Memory B cell (primary cell): ENCODE measurements at places on chromosomes 1 and 21.

DNA sequence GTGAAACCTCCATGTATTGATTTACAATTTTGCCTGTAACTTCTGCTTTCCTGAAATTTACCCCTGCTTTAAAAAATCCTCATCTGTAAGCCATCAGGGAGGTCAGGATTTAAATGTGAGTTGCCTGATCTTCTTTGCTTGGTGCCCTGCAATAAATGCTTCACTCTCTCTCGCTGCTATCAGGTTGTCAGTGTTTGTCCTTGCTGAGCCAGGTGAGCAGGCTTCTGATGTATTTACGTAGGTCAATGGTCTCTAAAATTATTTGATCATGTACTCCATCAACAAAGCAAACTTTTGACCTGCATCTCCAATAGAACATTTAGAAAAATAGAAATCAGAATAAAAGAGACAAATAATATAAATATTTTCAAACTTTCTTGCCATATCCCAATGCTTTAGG is 453.4 kb downstream of the DPYD start:
- no peaks in the 10 kb centered on the region for H3K27me3 ChIP-seq
- H3K27ac ChIP-seq, result no peak overlapping the region
- no peak for DNase-seq
- no peak overlapping the region for H3K4me3 ChIP-seq

DNA sequence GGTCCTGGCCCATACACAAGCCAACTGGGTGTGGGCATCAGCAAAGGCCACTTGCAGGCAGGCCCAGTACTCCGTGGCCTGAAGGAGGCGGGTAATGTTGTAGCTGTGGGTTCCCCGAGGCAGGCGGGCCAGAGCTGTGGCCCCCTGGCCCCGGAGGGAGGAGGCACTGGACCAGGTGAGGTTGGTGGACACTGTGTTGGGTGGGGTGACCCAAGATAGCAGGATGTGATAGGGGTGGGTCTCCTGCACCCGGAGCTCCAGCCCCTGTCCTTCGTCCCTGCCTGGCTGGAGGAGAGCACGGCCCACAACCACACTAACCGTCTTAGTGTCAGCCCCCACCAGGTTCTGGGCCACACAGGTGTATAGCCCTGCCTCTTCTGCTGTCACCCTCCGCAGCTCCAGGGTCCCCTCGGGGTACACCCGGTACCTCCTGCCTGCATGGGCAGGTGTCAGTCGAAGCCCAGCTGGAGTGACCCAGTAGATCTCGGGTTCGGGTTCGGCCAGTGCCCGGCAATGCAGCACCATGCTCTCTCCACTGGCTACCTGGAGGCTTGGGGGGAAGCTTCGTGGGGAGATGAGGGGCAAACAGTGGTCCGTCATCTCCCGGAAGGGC is 67.3 kb downstream of the LRRN2 start:
- no peaks in the 10 kb centered on the region for H3K4me1 ChIP-seq
- no peaks in the 10 kb centered on the region for H3K36me3 ChIP-seq
- H3K4me3 ChIP-seq, result no peak overlapping the region
- no peak overlapping the region for H3K27ac ChIP-seq
- H3K27me3 ChIP-seq, result no peaks in the 10 kb centered on the region

- no peak for DNase-seq
- no peak overlapping the region for H3K4me3 ChIP-seq
- H3K36me3 ChIP-seq, result peaks cover 5% of the 10 kb centered on the region
- no peaks in the 10 kb centered on the region for H3K27me3 ChIP-seq
These were observed 71.3 kb upstream of the MUTYH start for GRCh38 chr1:45411510-45411899.

- H3K36me3 ChIP-seq, result no peaks in the 10 kb centered on the region
- no peak overlapping the region for H3K27ac ChIP-seq
- H3K4me3 ChIP-seq, result no peak overlapping the region
- H3K4me1 ChIP-seq, result peaks cover 3% of the 10 kb centered on the region
These were observed 102.4 kb downstream of the DMRTB1 start for GRCh38 chr1:53561503-53562105.

DNA sequence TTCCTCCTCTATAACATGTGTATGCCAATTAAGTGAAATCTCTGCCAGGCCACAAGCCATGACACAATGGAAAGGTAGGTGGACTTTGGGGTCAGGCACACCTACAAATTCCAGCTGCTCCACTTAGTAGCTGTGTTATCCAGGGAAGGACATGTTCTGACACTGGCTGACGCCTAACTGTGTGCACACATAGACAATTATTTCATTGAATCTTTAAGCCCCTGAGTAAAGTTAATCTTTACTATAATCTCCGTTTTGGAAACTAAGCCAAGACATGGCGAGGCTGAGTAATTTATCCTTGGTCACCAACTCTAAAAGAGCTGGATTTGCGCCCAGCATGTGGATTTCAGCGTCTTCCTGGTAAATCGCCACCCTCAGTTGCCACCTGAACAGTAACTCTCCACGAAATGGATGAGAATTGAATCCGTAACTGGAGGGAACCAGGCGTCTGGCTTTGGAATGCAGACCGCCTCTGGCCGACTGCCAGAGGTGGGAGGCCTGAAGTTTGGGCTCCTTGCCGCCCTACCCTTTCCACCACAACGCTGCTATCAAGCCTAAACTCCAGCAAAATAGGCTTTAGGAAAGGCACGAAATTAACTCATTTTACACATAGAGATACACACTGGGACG is 888 bp upstream of the SNRPE start:
- H3K36me3 ChIP-seq, result peaks cover 8% of the 10 kb centered on the region
- peak overlapping the region; percentile 99 for H3K4me3 ChIP-seq
- H3K27me3 ChIP-seq, result no peaks in the 10 kb centered on the region
- H3K4me1 ChIP-seq, result peaks cover 13% of the 10 kb centered on the region
- H3K27ac ChIP-seq, result peak overlapping the region; percentile 99

- peaks cover 23% of the 10 kb centered on the region for H3K4me1 ChIP-seq
- no peak overlapping the region for H3K4me3 ChIP-seq
- no peaks in the 10 kb centered on the region for H3K27me3 ChIP-seq
- H3K27ac ChIP-seq, result no peak overlapping the region
- H3K36me3 ChIP-seq, result peaks cover 3% of the 10 kb centered on the region
These were observed 45.1 kb downstream of the TMEM53 start for GRCh38 chr1:44628962-44629756.

- H3K27ac ChIP-seq, result no peak overlapping the region
- DNase-seq, result no peak
- H3K27me3 ChIP-seq, result no peaks in the 10 kb centered on the region
- peaks cover 1% of the 10 kb centered on the region for H3K36me3 ChIP-seq
- no peak overlapping the region for H3K4me3 ChIP-seq
These were observed 4.4 kb downstream of the PLOD1 start for GRCh38 chr1:11938722-11939526.

DNA sequence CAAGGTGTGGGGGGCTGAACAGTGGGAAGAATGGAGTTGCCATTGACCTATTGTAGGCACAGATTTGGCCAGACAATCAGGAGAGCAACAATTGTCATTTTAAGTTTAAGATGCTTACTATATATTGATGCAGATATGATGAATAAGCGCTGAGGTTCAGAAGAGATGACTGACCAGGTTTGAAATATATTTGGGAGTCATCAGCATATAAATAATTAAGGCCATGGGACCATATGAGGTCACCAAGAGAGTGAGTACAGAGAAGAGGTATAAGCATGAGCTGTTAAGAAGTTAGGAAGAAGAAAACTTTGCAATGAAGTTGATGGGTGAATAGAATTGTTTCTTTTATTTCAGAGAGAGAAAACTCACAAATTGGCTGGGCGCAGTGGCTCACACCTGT is 4.5 kb upstream of the GADD45A start:
- DNase-seq, result no peak
- H3K27ac ChIP-seq, result no peak overlapping the region
- no peak overlapping the region for H3K4me3 ChIP-seq
- no peaks in the 10 kb centered on the region for H3K27me3 ChIP-seq
- H3K36me3 ChIP-seq, result no peaks in the 10 kb centered on the region
- peaks cover 4% of the 10 kb centered on the region for H3K4me1 ChIP-seq

GRCh38 chr1:169132512-169133227 is 26.2 kb downstream of the ATP1B1 start:
- no peak for DNase-seq
- no peaks in the 10 kb centered on the region for H3K4me1 ChIP-seq
- H3K4me3 ChIP-seq, result no peak overlapping the region
- no peaks in the 10 kb centered on the region for H3K27me3 ChIP-seq

GRCh38 chr1:24457866-24458265 is 42.3 kb downstream of the NIPAL3 start:
- no peaks in the 10 kb centered on the region for H3K27me3 ChIP-seq
- H3K4me1 ChIP-seq, result no peaks in the 10 kb centered on the region
- H3K27ac ChIP-seq, result no peak overlapping the region
- DNase-seq, result no peak
- no peak overlapping the region for H3K4me3 ChIP-seq

DNA sequence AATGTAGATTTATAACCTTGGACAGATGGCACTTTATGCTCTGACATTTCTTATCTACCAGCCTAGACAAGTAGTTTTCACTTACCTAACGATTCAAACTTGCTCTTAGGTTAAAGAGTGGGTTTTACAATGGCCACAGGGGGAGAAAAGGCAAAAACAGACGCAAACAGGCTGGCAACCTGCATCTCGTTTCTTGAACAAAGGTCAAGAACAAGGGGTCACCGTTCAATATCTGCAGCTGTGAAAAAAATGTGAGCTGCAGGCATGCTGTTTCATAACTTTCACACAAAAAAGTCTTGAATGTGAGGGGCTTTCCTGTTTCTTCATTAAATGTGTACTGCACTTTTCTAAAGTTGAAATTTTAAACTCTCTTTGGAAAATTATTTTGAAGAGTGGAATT is 49.4 kb downstream of the SYDE2 start:
- no peak overlapping the region for H3K27ac ChIP-seq
- no peak for DNase-seq
- H3K4me1 ChIP-seq, result no peaks in the 10 kb centered on the region
- no peaks in the 10 kb centered on the region for H3K27me3 ChIP-seq

- peaks cover 7% of the 10 kb centered on the region for H3K4me1 ChIP-seq
- H3K4me3 ChIP-seq, result no peak overlapping the region
- DNase-seq, result no peak
- no peaks in the 10 kb centered on the region for H3K36me3 ChIP-seq
These were observed 829 bp upstream of the HES2 start for GRCh38 chr1:6420454-6421042.

DNA sequence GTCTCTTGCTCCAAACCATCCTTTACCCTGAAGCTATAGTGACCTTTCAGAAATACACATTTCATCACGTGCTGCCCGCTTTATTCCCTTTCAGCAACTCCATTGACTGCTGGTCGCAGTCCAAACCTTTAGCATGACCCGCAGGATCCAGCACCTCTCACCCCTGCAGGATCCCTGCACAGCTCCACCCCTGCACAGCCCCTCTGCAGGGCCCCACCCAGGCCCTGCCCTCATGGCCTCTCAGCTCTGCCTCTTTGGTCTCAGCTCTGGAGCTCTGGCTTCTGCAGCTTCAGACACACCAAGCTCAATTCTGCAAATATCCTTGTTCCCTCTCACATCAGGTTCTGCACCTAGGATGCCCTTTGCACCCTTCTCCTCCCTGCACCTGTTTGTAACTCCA is 264.9 kb upstream of the C1orf174 start:
- no peak overlapping the region for H3K27ac ChIP-seq
- H3K36me3 ChIP-seq, result no peaks in the 10 kb centered on the region
- DNase-seq, result no peak
- H3K4me3 ChIP-seq, result no peak overlapping the region
- peaks cover 16% of the 10 kb centered on the region for H3K27me3 ChIP-seq

- peaks cover 4% of the 10 kb centered on the region for H3K4me1 ChIP-seq
- no peaks in the 10 kb centered on the region for H3K27me3 ChIP-seq
- H3K36me3 ChIP-seq, result peaks cover 28% of the 10 kb centered on the region
- no peak overlapping the region for H3K27ac ChIP-seq
These were observed 24.6 kb downstream of the RPS6KA1 start for GRCh38 chr1:26553942-26554682.

DNA sequence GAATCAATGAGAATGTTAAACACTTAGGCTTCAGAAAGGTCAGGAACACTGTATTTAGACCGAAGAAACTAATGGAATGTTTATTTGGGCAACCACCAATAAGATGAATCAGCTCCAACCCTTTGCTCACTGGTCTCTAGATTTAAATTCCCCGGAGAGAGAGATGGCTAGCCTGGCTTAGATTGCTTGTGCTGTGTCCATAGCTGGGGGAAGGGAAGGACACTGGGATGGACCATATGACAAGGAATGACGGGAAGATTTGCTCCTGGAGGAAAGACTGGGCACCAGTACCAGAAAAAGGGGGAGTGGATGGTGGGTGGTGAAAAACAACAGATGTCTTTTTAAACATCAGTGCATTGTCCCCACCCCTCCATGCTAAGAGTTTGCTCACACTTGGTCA is 426.6 kb downstream of the DUSP10 start:
- no peak overlapping the region for H3K27ac ChIP-seq
- no peak overlapping the region for H3K4me3 ChIP-seq
- H3K36me3 ChIP-seq, result no peaks in the 10 kb centered on the region
- peaks cover 14% of the 10 kb centered on the region for H3K27me3 ChIP-seq
- no peak for DNase-seq

DNA sequence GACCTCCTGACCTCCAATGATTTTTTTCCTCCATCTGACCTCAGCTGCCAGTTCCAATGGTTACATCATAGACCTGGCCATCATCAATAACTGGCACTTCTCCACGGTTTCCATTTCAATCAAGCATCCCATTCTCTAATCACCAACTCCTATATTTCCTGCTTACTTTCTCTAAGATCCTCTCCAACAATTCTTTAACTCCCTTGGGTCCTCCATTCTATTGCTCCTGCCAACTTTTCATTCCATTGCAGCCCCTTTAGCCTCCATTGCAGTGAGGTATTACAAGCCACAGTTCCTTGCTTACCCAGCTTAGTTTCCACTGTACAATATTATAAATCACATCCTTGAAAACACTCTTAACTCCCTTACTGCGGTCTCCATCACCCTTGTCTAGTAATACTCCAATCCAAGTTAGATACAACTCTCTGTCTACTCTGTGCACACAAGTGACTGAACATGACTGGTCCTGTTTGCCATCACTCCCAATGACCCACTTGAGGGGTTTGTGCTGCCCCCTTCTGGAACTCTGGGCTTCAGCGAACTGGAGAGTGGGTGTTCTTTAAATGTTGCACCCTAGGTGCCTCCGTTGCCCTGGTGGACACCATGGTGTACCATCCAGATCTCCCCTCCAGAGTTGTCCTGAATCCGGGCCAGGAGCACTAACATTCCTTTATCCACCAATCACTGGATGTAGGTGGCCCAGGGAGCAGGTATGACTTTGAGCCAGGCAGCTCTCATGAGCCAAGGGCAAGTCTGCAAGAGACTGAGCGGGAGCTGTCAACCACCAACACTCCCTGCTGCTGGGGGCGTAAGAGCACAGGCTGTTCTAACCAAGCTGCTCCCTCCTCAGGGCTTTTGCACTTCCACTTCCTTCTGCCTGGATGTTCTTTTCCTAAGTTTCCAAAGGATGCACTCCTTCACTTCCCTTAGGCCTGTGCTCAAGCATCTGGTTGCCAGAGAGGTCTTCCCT is 3.7 kb upstream of the FNDC7 start:
- peaks cover 1% of the 10 kb centered on the region for H3K36me3 ChIP-seq
- H3K27me3 ChIP-seq, result peaks cover 13% of the 10 kb centered on the region
- no peak overlapping the region for H3K27ac ChIP-seq
- no peaks in the 10 kb centered on the region for H3K4me1 ChIP-seq
